ENCODE measurements at places on chromosomes 16 and 17.

- DNase-seq = no peak
These were observed 14.8 kb downstream of the VASN start for GRCh38 chr16:4386451-4386805.

DNA sequence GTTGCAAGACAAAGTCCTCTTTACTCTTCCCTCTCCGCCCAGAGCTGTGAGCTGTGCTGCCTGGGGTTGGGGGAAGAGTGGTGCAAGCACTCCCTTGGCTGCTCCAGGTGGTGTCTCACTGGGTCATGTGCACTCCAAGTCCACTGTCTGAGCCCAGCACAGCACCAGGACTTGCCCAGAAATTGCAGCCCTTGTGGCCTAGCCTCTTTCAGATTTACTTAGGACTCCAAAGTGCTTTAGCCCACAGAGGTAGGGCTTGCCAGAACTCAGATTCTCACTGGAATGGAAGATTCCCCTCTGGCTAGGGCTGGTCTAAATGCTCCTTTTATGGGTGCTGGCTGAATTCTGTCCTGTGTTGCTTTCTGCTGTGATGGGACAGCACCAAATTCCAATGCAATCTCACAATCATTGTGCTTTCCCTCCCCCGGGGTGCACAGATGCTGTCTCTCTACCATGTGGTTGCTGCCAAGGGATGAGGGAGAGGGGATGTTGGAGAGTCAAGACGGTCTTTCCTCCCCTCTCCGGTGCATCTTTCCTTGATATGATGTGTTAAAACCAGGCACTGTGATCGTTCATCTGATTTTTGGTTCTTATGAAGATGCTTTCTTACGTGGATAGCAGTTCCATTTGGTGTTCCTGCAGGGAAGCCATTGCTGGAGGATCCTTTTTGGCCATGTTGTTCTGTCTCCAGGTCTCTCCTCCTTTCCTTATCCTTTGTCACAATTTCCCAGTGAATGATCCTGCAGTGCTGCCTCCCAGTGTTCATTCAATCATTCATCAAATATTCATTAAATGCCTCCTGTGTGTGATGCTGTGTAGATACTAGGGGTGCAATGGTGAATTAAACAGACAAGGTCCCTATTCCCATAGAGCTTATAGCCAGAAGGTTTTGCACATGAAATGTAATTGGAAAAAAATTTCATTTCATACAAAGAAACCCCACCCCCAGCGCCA lies 216.3 kb downstream of the SPECC1 start:
- no peak for DNase-seq

DNA sequence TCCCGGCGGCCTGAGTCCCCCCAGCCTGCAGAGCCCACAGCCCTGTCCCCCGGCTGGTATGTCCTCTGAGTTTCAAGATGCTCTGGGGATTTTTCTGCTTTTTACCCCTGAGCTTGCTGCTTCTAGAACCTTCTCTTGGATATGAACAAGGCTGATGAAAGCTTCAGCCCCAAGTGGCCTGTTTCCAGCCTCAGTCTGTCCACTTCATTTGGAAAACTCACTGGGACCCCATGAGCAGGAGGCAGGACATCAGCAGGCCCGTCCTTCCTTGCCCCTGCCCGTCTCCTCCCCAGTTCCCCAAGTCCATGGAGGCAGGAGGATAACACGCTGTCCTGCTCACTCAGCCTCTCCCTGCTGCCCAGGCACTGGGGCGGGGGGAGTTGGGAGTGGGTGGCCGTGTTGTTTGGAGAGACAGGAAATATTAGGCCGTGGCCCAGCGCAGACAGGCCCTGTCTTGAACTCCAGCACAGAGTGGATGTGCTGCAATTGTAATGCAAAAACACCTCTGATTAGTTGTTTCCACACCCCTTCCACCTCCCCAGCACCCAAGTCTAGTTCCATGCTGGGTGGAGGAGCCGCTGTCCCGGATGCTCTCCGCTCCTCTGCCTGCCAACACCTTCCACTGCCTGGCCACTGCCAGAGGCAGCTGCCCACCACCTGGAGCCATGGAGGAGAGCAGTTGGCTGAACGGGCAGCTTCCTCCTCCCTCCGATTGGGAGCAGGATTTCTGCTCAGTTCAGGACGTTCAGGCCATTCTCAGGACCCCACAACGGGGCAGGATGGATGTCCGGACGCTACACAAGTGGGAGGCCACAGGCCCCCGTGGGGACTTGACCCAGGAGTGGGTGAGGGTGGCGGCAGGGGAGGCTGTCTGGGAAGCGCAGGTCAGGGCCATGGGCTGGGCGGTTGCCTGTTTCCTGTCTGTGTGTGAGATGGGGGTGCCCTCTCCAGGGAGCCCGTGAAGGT lies 216.9 kb upstream of the GSE1 start:
- DNase-seq = no peak

- DNase-seq = no peak
These were observed 11.2 kb upstream of the CEP20 start for GRCh38 chr16:15899538-15900100.

DNA sequence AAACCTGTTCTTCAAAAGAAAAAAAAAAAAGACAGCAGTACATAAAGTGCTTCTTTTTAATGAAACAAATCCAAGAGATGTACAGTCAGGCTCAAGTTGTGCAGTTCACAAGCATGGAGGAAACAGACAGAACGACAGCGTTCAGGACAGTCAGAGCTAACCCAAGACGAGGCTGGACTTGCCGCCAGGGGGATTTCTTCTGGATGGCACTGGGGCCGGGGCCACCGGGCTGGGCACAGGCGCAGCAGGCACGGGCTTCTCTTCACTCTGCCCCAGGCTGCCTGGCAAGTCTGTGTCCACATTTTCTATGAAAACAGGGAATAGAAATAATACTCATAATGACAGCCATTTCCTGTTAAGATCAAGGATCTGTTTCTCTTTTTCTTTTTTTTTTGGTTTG lies 4.4 kb upstream of the NT5C start:
- no peak for DNase-seq

- no peak for DNase-seq
These were observed 2.6 kb downstream of the STH start for GRCh38 chr17:46001390-46002310.

GRCh38 chr17:77191244-77191643 lies 50.5 kb downstream of the SEC14L1 start:
- DNase-seq = no peak

All from activated CD4-positive, alpha-beta T cell treated with anti-CD3 and anti-CD28 coated beads for 24 hours (primary cell).